Mesenteric fat pad (tissue), 1 donor: ENCODE measurements at places on chromosomes 2 and 18. TPM values are rescaled to one million over a fixed set of nuclear protein-coding genes. Genes with fewer than 3 reads are reported as not detected.

Gene SPP2
- not detected for total RNA-seq

Gene HOXD11
- total RNA-seq = 1.2 TPM

Gene DUSP28
- 3.8 TPM for total RNA-seq

Gene SGO2
- 1.5 TPM for total RNA-seq

Gene SCN2A
- 0.16 TPM for total RNA-seq

Gene SPATA3
- not detected for total RNA-seq

Gene NAT8
- not detected for total RNA-seq
